Stimulated activated memory B cell treated with anti-CD40 and anti-IgM and Interleukin-4, amounts not matched to agents 10 μg/mL and 1 μg/mL and 100 μg/mL, for 72 hours (primary cell): ENCODE measurements at places on chromosomes 3 and 15.

GRCh38 chr15:88193415-88193814 lies 63.1 kb downstream of the NTRK3 start:
- ATAC-seq: no peak

DNA sequence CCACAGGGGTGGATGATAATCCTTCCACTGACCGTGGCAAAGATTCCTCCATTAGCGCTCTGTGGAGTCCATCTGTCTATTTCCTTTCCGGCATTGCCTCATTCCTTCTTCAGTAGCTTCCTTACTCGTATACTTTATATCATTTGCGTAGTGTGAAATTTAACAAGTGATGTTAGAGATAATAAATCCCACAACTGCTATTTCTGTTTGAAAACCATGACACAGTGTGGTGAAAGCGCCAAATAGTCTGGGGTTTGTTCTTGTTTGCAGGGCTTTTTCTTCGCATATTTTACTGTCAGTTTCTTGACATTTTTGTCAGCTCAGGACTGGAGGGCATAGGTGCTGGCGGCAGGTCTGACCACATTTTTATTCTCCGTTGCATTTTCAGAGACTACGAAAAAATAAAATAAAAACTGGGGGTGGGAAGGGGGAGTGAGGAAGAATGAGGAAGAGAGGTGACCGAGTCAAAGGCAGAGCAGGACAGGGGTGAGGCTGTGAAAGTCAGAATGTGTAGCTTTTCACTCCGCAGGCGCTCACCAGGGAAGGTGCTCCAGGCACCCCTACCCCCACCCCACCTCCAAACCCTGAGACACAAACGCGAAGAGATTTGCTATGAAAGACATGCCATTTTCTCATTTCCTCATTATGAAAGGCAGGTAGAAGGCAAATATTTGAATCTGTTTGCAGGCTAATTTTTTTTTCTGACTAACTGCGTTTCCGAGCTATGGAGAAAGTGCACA lies 965.0 kb downstream of the MCTP2 start:
- no peak for ATAC-seq

- ATAC-seq: no peak
These were observed 49.3 kb downstream of the HES1 start for GRCh38 chr3:194185221-194185620.

GRCh38 chr3:195221015-195221853 lies 49.7 kb downstream of the XXYLT1 start:
- no peak for ATAC-seq

DNA sequence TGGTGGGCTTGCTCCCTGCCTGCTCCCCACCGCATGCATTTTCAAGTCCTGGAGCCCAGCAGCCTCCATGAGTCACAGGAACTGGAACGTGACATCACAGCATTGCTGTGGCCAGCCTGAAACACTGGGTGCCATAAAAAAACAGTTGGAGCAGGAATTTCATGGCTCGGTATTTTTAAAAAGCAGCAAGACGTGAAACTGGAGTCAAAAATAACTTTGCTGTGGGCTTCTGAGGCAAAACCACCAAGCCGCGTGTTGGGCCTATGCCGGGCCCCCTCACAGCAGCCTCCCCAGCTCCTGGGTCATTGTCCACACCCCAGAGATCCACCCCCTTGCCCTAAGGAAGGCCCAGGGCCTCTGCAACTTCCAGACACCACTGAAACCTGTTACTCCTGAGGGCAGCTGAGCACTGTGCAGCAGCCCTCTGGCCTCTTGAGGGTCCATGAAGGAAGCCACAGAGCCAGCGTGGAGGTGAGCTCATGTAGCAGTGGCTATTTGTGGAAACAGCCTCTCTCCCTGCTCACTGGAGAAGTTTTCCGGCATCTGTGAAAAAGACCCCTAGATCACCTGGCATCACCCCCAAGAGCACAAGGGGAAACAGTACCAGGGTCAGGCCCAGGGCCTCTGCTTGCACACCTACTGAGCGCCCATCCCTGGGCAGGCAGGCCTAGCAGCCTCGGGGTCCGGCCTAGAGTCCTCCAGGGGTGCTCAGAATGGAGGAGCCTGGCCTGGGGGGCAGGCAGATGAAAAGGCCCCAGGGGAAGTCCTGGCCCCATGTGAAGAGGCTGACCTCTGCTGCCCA lies 34.0 kb upstream of the DUSP7 start:
- no peak for ATAC-seq

GRCh38 chr3:16741103-16741758 lies 136.0 kb upstream of the DAZL start:
- no peak for ATAC-seq

- no peak for ATAC-seq
These were observed 393.3 kb downstream of the CACNA2D3 start for GRCh38 chr3:54515441-54516213.

DNA sequence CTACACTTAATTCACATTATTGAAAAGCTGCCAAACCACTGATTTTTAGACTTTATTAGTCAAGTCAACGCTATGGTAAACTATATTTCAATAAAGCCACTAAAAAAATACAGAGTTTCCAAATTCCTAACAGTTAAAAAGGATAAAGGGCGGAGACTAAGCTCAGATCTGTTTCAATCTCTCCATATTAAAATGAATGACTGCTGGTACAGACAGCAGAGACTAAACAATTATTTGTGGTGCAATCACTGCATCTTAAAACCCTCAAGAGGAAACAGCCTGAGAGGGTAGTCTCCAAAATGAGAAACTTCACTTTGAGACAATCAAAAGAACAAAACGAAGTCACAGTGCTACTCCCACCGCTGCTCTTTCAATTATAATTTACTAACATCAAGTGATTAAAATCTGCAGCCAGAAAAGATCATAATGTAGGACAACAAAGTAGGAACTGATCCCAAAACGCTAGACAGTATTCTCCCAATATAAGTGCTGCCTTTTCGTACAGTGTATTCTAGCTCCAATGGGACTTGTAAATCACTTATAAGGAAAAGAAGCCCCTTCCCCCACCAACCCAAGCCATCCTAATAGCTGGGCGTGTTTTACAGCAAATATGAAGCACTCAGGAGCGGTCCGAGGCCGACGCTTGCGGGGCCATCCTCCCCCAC lies 1.2 kb downstream of the UBP1 start:
- no peak for ATAC-seq

DNA sequence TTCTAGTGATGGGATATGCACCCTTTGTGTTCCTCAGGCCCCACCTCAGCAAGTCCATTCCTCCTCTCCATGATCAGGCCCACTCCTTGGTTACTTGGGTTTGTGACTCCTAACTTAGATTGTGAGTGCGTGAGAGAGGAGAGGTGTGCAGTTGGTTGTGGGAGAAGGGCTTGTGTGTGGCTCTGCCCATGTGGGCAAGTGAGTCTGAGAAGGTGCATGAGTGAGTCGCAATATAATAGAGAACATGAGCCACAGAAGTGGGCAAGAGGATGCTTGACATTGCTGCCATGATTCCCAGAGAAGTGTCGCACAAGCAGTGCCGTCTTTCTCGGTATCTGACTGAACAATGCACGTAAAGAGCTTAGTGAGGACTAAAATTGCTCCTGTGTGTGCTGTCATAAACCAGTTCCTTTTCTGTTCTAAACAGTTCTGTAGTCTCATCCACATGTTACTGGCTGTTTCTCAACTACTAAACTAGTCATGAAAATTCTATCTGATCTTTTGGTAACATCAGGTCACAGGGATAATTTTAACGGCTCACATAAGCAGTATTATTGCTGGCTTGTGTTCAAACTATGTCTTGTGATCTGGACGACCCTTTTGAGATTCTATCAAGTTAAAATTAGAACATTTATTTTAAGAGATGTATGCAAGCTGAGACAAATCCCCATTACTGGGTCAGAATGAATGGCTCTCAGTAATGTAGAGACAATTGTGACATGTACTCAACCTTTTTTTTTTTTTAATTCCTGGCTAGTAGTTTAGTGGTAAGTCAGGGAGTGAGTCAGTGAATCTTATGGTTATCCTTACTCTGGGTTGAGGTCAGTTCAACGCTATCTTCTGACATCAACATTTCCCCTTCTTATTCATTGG lies 25.6 kb downstream of the GYG1 start:
- no peak for ATAC-seq

DNA sequence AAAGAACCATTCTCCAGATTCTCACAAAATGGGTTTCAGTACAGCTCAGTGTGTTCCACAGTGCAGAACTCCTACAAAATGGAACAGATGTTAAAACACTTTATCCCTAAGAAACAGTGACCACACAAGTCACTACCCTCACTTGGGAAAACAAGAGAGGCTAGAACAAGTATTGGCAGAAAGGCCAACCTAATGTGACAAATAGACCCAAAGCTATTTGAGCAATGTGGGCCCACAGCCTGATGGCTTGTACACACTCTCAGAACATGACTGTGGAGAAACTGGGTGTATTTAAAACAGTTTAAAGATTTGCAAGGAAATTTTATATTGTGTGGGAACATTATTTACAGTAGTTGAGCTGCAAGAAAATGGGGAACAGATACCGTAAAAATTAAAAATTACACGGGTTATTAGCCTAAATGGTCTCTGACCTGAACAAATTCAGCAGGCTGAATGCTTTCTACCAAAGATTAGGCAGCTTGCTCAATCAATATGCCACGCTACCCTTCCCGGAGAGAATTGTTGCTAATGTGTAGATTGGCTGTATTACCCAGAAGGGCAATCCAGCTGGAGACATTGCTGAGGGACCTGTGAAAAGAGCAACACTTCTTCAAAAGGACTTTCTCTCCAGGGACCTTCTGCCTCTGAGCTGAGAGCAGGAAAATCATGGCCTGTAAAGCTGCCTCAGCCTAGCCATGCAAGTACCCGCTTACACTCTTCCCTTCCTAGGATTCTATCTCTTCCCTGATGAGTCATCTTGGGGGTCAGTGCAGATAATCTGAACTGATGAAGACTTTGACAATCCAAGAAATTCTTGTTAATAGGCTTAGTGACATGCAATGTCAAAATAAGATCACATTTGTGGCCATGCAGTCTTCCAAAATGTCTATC lies 97.1 kb downstream of the STRIT1 start:
- no peak for ATAC-seq

- ATAC-seq: no peak
These were observed 36.6 kb upstream of the ARID3B start for GRCh38 chr15:74504418-74504817.

DNA sequence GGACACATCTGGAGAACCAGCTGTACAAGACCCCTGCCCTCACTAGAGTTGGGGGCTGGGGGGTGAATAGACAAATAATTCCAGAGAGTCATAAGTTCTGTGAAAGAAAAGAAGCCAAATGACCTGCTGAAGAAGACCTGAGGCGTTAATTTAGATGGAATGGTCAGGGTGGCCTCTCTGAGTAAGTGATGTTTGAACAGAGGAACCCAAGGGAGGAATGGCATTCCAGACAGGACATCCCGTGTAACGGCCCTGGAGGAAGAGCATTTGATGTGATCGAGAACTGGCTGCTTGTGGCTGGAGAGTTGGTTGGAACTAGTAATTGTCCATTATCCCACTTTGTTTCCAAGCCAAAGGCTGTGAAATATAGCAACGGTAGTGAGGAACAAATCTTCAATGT lies 1.7 kb downstream of the NR2C2 start:
- ATAC-seq: no peak

DNA sequence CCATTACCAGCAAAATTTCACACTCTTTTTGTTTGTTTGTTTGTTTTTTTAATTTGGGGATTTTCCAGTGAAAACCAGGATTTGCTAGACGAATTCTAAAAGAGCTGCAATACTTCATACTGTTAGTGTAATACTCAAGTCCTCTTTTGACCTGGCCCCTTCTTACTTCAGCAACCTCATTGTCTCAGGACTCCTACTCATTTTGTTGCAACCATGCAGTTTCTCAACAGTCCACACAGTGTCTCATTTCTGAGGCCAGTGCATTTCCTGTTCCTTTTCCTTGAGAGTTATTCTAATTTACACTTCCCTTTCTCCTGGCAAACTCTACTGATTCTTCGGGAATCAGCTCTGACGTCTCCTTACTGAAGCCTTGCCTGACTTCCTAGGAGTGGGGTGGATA lies 35.6 kb downstream of the NSUN3 start:
- ATAC-seq: no peak

GRCh38 chr3:167187221-167187620 lies 192.9 kb downstream of the ZBBX start:
- no peak for ATAC-seq

DNA sequence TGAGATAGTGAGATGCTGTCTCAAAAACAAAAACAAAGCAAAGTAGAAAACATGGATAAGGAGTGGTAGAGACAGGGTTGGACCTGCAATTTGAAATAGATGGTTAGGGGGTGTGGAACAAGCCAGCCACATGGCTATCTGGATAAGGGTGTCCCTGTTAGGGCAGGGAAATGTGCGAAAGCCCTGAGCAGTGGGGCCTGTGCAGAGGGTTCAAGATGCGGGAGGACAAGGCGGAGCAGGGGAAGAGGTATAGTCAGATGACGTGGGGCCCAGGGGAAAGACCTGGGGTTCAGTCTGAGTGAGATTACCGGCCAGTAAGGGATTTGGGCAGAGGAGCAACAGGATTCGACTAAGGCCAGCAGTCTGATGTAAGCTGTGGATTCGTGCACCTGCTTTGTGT lies 18.4 kb upstream of the NR2E3 start:
- ATAC-seq: no peak

GRCh38 chr3:135929670-135930069 lies 35.9 kb upstream of the PPP2R3A start:
- no peak for ATAC-seq

DNA sequence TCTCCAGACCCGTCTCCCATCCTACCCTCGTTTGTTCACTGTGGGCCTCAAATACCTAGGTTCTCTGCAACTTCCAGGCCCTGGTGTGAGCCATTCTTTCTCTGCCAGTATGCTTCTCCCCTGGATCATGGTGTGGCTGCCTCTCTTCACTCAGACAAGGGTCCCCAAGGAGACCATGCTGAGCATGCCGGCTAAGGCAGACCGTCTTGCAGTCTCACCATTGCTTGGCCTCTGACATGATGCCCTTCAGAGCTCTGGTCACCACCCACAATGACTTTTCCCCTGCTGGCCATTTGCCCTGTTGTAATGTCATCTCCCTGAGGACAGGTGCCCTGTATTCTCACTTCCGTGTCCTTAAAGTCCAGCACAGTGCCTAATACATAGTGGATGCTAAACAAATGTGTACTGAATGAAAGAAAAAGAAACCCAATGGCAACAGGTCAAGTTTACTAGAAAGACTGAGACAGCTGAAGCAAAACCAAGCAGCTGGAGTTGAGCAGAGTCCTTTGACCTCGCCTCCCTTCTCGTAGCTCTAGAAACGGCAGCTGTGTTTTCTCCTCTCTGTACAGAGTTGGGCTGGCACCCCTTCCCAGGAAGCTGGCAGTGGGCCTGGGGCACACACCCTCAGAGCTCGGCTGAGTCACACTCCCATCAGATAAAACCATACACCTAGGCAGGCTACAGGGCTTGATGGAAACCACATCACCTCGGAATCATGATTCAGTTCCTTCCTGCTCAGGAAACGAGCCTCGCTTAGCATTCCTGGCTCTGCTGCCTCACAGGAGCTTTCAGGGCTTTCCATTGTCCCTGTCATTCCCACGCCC lies 8.6 kb downstream of the TLR9 start:
- no peak for ATAC-seq
